ENCODE measurements at places on chromosomes 7 and 10.

DNA sequence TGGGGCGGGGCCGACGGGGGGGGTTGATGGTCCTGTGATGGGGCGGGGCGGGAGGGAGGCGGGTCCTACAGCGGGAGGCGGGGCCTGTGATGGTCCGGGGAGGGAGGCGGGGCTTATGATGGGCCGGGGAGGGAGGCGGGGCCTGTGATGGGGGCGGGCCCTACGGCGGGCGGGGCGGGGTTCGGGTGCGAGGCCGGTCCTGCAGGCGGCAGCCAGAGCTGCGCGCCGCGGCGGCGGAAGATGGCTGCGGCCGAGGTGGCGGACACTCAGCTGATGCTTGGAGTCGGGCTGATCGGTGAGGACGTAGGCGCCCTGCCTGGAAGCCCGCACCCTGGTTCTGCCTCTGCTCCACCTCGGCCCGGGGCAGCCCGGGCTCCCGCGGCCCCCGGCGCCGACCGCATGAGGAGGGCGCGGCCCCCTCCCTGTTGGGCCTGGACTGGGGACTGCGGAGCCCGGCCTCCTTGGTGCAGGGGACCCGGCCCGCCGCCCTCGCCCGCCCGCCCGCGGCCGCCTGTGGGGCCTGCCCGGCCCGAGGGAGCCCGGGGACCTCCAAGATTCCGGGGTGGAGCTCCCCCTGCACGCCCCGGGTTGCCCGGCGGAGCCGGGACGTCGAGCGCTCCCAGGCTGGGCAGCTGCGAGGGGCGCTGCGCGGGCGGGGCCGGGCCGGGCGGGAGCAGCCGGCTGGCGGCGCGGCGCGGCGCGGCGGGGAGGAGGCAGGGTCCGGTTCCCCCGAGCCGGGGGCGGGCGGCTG lies at the start of gene DENND10:
Gene DENND10 (plus strand): TSS at position 211 of the 751 bp plus-strand sequence. CDS start 30 bp downstream, at position 241.
- no peak for DNase-seq

GRCh38 chr7:128879939-128880746 lies 17.5 kb downstream of the ATP6V1F start:
- DNase-seq: no peak

DNA sequence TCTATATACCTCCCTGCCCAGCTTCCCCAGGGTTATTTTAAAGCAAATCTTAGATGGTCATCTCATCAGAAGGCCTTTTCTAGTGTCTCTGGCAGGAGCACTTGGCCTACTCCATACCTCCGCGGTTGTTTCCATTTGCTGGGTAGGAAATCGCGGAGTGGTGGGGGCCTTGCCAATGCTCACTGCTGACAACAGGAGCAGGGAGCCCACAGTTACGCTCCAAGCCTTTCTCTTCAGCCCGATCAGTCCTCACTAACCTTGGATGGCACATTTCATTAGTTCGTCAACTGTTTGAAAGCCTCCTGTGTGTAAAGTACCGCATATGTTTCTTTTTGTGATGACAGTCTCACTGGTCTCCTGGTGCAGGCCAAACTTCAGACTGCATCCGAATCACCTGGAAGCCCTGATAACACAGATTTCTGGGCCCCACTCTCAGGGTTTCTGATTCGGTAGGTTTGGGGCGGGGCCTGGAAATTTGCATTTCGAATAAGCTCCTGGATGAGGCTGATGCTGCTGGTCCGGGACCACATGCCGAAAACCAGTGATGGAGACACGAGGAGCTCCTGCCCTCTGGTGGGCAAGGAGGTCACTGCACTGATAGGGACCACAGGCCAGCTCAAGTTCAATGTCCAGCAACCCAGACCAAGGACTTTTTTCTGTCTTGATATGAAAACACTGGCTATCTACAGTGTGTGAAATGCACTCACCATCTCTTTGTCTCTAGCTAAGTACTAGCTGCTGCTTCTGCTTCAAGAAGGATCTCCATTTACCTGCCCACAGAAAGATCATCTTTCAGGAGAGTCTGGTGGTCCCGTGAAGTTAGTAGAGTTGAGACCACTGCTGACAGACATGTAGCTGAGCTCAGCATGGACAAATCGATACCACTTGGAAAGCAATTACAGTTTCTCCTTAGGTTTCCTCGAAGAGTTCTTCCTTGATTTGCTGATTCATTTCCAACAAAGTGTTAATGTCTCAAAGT lies 14.0 kb downstream of the LRGUK start:
- DNase-seq: peak; percentile 7

DNA sequence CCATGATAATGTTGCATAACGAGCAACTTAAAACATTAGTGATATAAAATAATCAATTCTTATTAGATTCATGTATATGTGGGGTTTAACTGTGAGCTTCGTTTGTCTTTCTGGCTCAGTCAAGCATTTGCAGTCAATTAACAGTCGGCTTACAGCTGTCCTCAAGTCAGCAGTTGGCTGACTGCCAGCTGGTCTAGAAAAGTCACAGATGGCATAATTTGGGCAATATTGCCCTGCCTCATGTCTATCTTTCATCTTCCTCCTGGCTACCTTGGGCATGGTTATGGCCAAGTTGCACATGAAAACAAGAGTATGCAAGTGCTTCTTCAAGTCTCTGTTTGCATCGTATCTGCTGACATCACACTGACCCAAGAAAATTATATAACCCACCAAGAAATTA lies 186.1 kb upstream of the ZWINT start:
- no peak for DNase-seq

- no peak for DNase-seq
Observed at GRCh38 chr10:62015994-62016393, 114.5 kb downstream of the ARID5B start.

GRCh38 chr7:138435231-138435919 lies 24.7 kb upstream of the TRIM24 start:
- no peak for DNase-seq

GRCh38 chr10:114879093-114879492 lies 57.5 kb downstream of the FHIP2A start:
- no peak for DNase-seq
